ENCODE measurements at places on chromosomes 4 and X. TPM values are rescaled to one million over a fixed set of nuclear protein-coding genes. Genes with fewer than 3 reads are reported as not detected.

ATP2B3 gene
- 0.46 TPM for total RNA-seq

S100G gene
- total RNA-seq: not detected

GRCh38 chr4:37663552-37663951, 22.6 kb downstream of the RELL1 start:
- H3K4me3 ChIP-seq: no peak overlapping the region
- no peaks in the 10 kb centered on the region for H3K36me3 ChIP-seq
- DNase-seq: no peak
- H3K27ac ChIP-seq: no peak overlapping the region
- H3K4me1 ChIP-seq: peaks cover 48% of the 10 kb centered on the region

DNA sequence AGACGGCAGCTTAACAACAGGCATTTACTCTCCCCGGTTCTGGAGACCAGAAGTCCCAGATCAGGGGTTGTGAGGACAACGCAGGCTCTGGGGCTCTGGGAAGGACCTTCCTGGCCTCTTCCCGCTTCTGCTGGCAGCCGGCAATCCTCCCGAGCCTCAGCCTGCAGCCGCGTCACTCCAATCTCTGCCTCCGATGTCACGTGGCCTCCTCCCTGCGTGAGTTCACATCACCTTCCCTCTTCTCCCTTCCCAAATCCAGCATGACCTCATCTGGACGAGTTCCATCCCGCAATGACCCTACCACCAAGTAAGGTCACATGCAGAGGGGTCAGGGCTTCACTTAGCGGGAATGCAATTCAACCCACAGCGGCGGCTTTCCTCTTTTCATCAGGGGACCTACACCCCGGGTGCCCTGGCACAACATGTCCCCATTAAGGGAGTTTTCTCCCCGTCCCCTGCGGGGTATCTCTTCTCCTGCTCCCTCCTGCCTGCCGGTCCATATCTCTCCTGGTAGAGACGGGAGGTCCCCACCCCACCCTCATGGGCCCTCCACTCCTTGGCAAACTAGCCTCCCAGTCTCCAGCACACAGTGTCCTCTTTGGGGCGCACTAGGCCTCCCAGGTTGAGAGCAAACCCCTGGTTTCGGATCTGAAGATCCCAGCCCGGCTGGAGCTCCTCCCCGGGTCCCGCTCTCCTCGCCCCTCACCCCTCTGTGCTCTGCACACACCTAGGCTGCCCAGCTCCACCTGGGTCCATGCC, 25.5 kb downstream of the ABLIM2 start:
- DNase-seq: no peak
- no peak overlapping the region for H3K27ac ChIP-seq
- H3K27me3 ChIP-seq: peaks cover 11% of the 10 kb centered on the region
- no peaks in the 10 kb centered on the region for H3K4me1 ChIP-seq
- H3K36me3 ChIP-seq: no peaks in the 10 kb centered on the region

- no peaks in the 10 kb centered on the region for H3K27me3 ChIP-seq
- H3K4me1 ChIP-seq: peaks cover 19% of the 10 kb centered on the region
- peak within 1 kb of the TSS; percentile 65 for H3K27ac ChIP-seq
- H3K36me3 ChIP-seq: no peaks in the 10 kb centered on the region
- DNase-seq: peak; percentile 69
- peak within 1 kb of the TSS; percentile 64 for H3K4me3 ChIP-seq
These were observed at the start of gene IL13RA1 for GRCh38 chrX:118726887-118727685. Gene IL13RA1 (plus strand): TSS chrX:118727606. CDS start chrX:118727639, 33 bp downstream.

DNA sequence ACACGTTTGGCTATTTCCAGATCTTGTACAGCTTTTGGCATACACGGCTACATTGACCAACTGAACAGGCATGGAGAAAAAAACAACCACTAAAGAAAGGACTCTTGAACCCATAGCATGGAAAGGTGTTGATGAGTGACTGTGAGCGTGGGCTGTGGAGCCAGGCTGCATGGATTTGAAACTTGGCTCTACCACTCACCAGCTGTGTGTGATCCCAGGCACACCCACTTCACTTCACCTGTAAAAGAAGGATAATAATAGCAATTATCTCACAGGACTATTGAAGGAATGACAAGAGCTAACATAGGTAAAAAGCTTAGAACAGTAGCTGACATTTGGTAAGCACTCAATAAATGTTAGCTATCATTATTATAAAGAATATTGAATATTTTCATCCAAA, 301.7 kb upstream of the CPEB2 start:
- no peaks in the 10 kb centered on the region for H3K36me3 ChIP-seq
- no peaks in the 10 kb centered on the region for H3K4me1 ChIP-seq
- H3K4me3 ChIP-seq: no peak overlapping the region
- DNase-seq: no peak
- no peaks in the 10 kb centered on the region for H3K27me3 ChIP-seq

GRCh38 chr4:1234811-1235292, 14.1 kb downstream of the CTBP1 start:
- H3K4me1 ChIP-seq: peaks cover 12% of the 10 kb centered on the region
- H3K36me3 ChIP-seq: peaks cover 15% of the 10 kb centered on the region
- no peak overlapping the region for H3K4me3 ChIP-seq
- H3K27me3 ChIP-seq: no peaks in the 10 kb centered on the region
- DNase-seq: no peak
- H3K27ac ChIP-seq: no peak overlapping the region

GRCh38 chr4:23773884-23774636, 115.8 kb downstream of the PPARGC1A start:
- H3K27me3 ChIP-seq: no peaks in the 10 kb centered on the region
- DNase-seq: no peak
- no peaks in the 10 kb centered on the region for H3K4me1 ChIP-seq
- no peaks in the 10 kb centered on the region for H3K36me3 ChIP-seq

FGF5 gene
- 2.1 TPM for total RNA-seq

- no peaks in the 10 kb centered on the region for H3K36me3 ChIP-seq
- no peak overlapping the region for H3K27ac ChIP-seq
- H3K4me3 ChIP-seq: no peak overlapping the region
- no peaks in the 10 kb centered on the region for H3K27me3 ChIP-seq
These were observed 72.6 kb downstream of the ANAPC4 start for GRCh38 chr4:25449688-25450087.

GRCh38 chrX:7709845-7710244, 133.1 kb upstream of the VCX start:
- no peaks in the 10 kb centered on the region for H3K36me3 ChIP-seq
- no peak overlapping the region for H3K27ac ChIP-seq
- no peaks in the 10 kb centered on the region for H3K4me1 ChIP-seq

ZRSR2 gene
- 9.3 TPM for total RNA-seq

GRCh38 chr4:20017070-20017776, 234.5 kb upstream of the SLIT2 start:
- no peaks in the 10 kb centered on the region for H3K36me3 ChIP-seq
- H3K4me3 ChIP-seq: no peak overlapping the region
- no peaks in the 10 kb centered on the region for H3K27me3 ChIP-seq
- H3K27ac ChIP-seq: no peak overlapping the region
- peak; percentile 84 for DNase-seq
- no peaks in the 10 kb centered on the region for H3K4me1 ChIP-seq

GRCh38 chrX:26649534-26649933, 433.6 kb downstream of the MAGEB5 start:
- no peak overlapping the region for H3K4me3 ChIP-seq
- H3K27ac ChIP-seq: no peak overlapping the region
- H3K27me3 ChIP-seq: no peaks in the 10 kb centered on the region

DNA sequence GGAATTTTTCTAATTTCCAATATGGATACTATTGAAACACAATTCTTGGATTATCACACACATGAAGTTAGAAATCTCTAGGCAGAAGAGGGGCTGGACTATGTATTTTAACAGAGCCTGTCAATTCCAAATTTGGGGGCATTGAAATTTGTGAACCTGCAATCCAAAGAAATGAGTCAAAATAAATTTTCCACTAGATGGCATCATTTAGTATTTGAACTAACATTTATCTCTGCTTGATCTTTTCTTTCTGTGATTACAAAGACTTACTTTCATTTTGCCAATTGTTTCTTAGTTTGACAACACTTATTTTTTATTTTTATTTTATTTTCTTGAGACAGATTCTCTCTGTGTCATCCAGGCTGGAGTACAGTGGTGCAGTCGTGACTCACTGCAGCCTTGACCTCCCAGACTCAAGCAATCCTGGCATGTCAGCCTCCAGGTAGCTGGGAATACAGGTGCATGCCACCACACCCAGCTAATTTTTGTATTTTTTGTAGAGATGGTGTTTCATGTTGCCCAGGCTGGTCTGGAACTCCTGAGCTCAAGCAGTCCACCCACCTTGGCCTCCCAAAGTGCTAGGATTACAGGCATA, 2.7 kb upstream of the PYURF start:
- no peak overlapping the region for H3K27ac ChIP-seq
- no peak overlapping the region for H3K4me3 ChIP-seq
- peaks cover 6% of the 10 kb centered on the region for H3K36me3 ChIP-seq
- DNase-seq: no peak
- H3K27me3 ChIP-seq: no peaks in the 10 kb centered on the region
- H3K4me1 ChIP-seq: peaks cover 8% of the 10 kb centered on the region

- H3K4me3 ChIP-seq: no peak overlapping the region
- H3K4me1 ChIP-seq: no peaks in the 10 kb centered on the region
- H3K27me3 ChIP-seq: no peaks in the 10 kb centered on the region
- H3K36me3 ChIP-seq: peaks cover 16% of the 10 kb centered on the region
These were observed 22.5 kb downstream of the MED28 start for GRCh38 chr4:17636696-17637622.

DNA sequence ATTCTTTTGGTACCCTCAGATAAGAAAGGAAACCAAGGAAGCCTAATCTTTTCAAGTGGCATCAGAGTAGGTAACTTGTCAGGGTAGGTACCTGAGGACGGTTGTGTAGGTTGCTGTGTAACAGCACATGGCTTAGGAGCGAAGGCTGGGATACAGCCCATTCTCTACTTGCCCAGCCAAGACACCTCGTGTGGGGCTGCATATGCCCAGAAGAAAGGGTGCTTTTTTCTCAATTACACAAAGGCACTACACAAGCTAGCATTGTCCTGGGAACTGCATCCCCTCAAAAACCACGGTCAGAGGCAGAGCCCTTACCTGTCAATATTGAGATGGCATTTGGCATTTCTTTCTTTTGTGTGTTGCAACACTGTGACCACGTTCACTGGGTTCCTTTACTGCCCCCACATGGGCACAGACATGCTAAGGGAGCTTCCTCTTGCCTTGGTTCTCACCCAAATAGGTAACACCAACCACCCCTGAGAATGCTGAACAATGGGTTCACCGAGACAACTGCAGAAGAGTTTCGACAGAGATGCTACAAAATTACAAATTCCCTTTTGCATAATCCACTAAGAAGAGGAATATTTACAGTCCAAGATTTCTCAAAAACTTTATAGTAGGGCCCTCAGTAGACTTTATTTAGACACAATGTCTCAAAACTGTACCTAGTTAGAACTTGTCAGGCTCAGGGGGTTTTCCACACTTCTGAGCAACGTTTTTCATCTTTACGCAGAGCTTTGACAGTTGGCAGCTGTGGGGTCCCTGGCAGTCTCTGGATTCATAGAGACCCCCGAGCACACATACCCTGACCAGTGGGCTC, 35.8 kb upstream of the TNIP3 start:
- H3K4me1 ChIP-seq: no peaks in the 10 kb centered on the region
- H3K4me3 ChIP-seq: no peak overlapping the region
- no peaks in the 10 kb centered on the region for H3K27me3 ChIP-seq
- no peak for DNase-seq

DNA sequence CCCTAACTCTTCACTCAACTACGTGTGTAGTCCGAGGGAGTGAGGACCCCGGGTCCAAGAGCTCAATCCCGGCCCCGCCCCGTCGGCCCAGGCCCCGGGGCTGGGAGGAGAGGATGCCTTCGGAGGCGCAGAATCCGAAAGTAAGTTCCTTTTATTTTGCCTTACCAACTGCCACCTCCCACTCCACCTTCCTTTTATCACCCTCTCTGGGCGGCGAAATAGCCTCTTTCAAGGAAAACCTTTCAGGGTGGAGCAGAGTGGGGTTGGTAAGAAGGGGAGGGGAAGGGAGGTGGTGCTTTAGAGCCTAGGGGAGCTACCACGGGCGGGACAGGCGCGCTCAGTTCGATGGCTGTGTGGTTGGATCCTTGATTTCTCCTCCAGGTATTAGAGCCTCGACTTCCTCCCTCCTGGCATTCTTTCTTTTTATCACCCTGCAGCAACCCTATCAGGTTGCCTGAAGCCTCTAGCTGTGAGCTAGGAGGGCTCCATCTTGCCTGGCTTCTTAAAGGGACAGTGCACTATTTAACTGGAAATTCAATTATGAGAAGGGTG, 191.2 kb downstream of the RRAGB start:
- peak overlapping the region; percentile 65 for H3K4me3 ChIP-seq
- H3K27ac ChIP-seq: no peak overlapping the region
- no peaks in the 10 kb centered on the region for H3K36me3 ChIP-seq
- no peaks in the 10 kb centered on the region for H3K27me3 ChIP-seq

- DNase-seq: peak; percentile 97
- H3K27me3 ChIP-seq: peaks cover 3% of the 10 kb centered on the region
- H3K4me3 ChIP-seq: no peak overlapping the region
- H3K4me1 ChIP-seq: peaks cover 21% of the 10 kb centered on the region
- peak overlapping the region; percentile 55 for H3K27ac ChIP-seq
- no peaks in the 10 kb centered on the region for H3K36me3 ChIP-seq
These were observed 106.2 kb upstream of the FAT1 start for GRCh38 chr4:186829740-186830449.

DNA sequence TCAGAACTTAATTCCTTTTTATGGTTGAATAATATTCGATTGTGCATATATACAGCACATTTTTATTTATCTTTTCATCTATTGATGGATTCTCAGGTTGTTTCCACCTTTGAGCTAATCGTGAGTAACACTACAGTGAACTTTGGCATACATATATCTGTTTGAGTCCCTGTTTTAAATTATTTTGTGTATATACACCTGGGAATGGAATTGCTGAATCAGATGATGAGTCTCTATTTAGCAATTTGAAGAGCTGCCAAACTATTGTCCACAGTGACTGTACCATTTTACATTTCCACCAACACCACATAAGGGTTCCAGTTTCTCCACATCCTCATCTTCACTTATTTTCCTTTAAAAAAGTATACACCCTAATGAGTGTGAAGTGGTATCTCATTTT, 166.2 kb upstream of the FGF13 start:
- no peaks in the 10 kb centered on the region for H3K36me3 ChIP-seq
- H3K27me3 ChIP-seq: no peaks in the 10 kb centered on the region
- peaks cover 2% of the 10 kb centered on the region for H3K4me1 ChIP-seq

ADRA2C gene
- total RNA-seq: 3.2 TPM

DNA sequence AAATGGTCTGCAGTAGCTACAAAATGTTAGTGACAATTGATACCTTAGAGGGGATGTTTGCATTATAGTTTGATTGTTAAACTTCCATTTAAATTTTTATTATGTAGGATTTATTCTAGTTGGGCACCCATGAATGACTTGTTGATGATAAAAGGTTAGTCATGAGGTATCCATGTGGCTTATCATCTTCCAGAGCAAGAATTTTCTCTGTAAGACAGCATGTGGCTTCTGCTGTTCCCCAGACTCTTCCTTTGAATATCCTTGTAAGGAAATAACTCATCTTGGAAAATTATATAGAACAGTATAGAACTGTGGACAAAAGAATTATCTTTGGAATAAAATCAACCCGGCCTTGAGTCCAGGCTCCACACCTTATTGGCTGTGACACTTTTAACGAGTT, 40.1 kb upstream of the KLHL8 start:
- H3K4me1 ChIP-seq: no peaks in the 10 kb centered on the region
- H3K36me3 ChIP-seq: no peaks in the 10 kb centered on the region
- no peak overlapping the region for H3K27ac ChIP-seq
- H3K4me3 ChIP-seq: no peak overlapping the region
- DNase-seq: no peak
- H3K27me3 ChIP-seq: no peaks in the 10 kb centered on the region
